ENCODE measurements at places on chromosomes 7 and 10.
A peak's percentile ranks its signal among the peaks of the same experiment; 100 is the strongest.

- no peak for DNase-seq
Observed at GRCh38 chr7:123929107-123929506, 4.1 kb downstream of the SPAM1 start.

DNA sequence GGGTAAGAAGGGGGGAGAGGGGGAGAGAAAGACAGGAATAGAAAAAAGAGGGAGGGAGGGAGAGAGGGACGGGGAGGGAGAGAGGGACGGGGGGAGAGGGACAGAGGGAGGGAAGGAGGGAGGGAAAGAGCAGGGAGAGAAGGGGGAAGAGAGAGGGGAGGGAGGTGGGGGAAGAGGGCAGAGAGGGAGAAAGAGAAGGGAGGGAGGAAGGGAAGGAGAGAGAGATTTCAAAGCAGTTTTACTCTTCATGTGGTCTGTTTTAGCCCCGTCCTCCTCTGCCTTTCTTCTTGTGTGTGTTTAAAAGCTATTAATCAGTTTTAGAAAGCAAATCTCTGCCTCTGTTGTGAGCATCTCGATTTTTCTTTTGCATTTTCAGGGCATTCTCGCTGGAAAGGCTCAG is 237.0 kb downstream of the WDR37 start:
- DNase-seq, result no peak

DNA sequence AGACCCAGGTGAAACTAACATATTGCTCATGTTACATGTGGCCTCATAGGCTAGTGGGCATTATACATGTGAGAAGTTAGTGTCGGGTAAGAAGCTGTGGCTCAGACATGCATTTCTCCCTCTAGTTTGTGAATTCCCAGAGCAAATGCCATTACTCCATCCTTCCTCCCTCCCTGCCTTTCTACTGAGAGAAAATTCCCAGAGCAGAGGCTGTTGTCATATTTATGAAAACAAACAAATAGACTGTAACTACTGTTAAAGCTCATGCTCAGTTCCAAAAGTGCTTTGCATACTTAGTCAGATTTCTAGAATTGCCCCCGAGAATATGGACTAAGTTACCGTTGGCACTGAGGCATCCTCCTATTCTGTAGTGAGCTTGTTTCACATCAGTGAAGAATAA is 29.0 kb downstream of the ZNRF2 start:
- DNase-seq, result no peak

GRCh38 chr10:78407009-78407711 is 373.5 kb downstream of the RPS24 start:
- DNase-seq, result peak; percentile 82

- no peak for DNase-seq
Observed at GRCh38 chr10:11018855-11019631, 1.4 kb downstream of the CELF2 start.

DNA sequence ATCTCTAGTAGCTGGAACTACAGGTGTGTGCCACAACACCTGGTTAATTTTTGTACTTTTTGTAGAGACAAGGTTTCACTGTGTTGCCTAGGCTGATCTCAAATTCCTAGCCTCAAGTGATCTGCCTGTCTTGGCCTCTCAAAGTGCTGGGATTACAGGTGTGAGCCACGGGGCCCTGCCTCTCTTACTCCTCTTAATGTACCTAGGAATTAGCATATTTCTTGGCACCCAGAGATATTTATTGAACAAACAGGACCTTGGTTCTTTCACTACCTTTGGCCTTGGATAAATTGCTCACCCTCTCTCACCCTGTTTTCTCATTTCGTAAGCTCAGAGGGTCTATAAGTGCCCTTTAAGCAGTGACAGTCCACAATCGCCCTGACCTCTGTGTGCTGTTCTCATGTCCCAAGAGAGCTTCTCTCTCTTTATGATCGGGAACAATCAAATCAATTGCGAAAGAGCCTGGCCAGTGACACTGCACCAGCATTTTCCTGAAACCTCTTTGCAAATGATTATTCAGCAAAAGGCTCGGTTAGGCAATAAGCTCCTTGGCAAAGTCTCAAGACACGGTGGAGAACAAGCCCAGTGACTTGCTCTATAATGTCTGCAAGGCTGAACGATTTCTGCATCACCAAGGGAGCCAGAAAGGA is 117.7 kb downstream of the APBB1IP start:
- peak; percentile 45 for DNase-seq

- no peak for DNase-seq
Observed at GRCh38 chr10:29392376-29393021, 103.6 kb downstream of the LYZL1 start.

DNA sequence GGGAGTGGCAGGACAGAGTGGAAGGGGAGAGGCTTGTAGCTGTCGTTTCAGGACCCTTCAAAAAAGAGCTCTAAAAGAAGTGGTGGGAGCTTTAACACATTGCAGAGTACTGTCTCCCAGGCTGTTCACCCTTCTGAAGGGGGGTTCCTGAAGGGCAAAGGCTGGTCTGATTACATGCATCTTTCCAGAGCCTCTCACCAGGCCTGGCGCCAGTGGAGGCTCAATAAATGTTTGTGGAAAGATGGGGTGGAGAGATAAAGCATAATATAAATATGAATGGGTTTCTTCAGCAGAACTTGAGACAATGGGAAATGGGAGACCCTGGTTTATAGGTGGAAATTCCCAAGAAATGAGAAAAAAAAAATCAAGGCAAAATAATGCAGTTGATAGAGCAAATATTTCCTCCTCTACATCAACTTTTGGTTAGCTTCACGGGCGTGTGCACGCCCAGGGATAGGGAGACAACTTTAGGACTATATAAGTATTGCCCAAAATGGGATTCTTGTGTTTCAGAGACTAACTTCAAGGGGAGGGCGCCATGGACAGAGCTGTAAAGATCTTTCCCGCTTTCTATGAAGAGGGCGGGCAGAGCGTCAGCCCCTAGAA is 613 bp upstream of the BUB3 start:
- no peak for DNase-seq
